ENCODE measurements at places on chromosomes 1 and 21.
A peak's percentile ranks its signal among the peaks of the same experiment; 100 is the strongest.

GRCh38 chr1:32817815-32818786 is 648 bp downstream of the S100PBP start:
- peak; percentile 70 for DNase-seq

- DNase-seq, result no peak
Measured at GRCh38 chr1:190416239-190416638, 61.4 kb downstream of the BRINP3 start.

- DNase-seq, result no peak
Measured at GRCh38 chr1:5757187-5757805, 234.9 kb downstream of the NPHP4 start.

- no peak for DNase-seq
Measured at GRCh38 chr1:100394285-100394684, 42.0 kb downstream of the CDC14A start.

DNA sequence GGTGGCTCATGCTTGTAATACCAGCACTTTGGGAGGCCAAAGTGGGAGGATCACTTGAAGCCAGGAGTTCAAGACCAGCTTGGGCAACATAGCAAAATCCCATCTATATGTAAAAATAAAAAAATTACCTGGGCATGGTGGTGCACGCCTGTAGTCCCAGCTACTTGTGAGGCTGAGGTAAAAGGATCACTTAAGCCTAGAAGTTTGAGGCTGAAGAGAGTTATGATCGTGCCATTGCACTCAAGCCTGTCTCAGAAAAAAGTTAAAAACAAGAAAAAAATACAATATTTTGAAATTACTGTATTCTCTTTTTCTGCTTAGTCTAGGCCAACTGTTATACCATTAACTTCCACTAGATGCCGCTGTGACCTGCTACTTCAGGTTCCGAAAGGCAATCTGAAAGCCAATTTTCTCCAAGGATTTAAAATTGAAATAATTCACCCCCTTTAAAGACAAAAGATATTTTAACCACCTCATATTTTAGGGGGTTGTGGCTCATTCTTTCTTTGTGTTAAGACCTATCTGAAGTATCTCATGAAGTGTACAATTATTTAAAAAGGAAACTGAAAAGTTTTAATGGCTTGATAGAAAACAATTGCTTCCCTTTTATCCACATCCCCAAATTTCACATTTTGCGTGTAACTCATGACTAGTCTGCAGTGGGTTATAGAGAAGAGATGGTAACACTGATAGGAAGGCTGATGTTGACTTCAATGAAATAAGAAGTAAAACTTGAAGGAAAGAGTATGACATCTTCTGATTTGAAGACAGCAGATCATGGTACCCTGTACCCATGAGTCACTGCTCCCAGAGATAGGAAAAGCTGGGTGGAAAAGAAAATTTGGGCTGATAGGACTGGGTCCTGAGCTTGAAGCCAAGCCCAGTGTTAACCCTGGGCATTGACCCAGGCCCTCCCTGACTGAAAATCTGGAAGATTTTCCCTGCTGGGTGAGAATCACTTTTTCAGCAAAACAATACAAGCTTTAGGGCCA is 24.4 kb upstream of the CLDN14 start:
- DNase-seq, result peak; percentile 39

DNA sequence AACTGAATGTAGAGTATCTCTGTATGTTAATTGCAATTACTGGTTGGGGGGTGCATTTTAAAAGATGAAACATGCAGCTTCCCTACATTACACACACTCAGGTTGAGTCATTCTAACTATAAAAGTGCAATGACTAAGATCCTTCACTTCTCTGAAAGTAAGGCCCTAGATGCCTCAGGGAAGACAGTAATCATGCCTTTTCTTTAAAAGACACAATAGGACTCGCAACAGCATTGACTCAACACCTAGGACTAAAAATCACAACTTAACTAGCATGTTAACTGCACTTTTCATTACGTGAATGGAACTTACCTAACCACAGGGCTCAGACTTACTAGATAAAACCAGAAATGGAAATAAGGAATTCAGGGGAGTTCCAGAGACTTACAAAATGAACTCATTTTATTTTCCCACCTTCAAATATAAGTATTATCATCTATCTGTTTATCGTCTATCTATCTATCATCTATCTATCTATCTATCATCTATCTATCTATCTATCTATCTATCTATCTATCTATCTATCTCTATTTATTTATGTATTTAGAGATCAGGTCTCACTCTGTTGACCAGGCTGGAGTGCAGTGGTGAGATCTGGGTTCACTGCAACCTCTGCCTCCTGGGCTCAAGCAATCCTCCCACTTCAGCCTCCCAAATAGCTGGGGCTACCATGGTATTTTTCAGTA is 47.8 kb downstream of the CHML start:
- DNase-seq, result no peak

- DNase-seq, result no peak
Measured at GRCh38 chr1:52264530-52265115, 101.4 kb downstream of the CC2D1B start.

- DNase-seq, result no peak
Measured at GRCh38 chr1:239841631-239842030, 250.1 kb upstream of the FMN2 start.

DNA sequence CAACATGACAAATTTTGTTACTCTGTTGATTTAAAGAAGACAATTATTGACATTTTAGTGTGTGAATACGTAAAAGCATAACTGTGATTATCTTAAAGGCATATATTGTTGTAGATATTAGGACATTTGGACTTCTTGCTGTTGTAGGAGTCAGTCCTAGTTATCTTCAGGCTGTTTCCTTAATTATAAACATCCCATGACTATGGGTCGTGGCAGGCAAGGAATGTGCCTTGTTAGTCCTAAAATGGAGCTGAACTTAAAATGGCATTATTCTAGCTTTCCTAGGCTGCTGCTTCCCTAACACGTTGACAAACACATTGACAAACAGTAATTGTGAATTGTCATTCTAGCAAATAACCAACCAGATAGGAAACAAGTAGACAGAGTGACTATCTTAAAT is 4.4 kb upstream of the MPZL1 start:
- DNase-seq, result no peak

DNA sequence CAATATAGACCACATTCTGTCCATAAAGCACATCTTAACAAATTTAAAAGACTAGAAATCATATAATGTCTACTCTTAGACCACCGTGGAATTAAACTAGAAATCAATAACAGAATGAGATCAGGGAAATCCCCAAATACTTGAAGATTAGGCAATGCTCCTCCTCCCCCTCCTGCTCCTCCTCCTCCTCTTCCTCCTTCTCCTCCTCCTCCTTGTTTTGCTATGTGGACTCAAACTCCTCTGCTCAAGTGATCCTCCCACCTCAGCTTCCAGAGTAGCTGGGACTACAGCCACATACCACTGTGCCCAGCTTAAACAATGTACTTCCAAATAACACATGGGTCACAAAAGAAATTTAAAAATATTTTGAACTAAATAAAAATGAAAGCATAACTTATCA is 134.2 kb downstream of the GRIK3 start:
- DNase-seq, result no peak

- DNase-seq, result peak; percentile 81
Measured at GRCh38 chr1:15090373-15090772, 63.2 kb upstream of the TMEM51 start.

DNA sequence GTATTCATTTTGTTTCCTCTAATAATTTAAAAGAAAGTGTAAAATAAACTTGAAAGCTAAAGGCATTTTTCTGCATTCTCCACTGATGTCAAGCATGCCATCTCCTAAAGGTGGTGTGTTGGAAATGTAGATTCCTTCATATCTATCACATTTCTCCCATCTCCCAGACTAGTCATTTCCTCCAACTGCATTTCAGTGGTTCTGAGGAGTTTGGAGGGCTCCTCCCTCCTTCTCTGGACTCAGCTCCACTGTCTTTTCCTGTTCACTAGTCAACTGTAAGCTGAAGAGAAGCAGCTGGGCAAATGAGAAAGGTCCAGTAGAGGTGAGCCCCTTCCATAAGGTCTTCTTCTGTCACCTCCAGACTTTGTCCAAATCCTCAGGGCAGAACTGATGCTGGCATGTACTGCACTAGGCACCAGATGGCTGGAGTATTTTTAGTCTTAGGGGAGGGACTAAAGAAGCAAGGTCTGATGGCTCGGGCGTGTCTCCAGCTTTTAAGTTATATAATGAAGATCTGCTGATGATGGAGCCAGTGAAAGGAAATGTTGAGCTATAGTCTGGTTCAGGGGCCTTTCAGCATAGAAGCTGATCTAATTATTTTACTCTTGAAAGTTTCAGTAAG is 186.1 kb downstream of the NTNG1 start:
- DNase-seq, result no peak

- DNase-seq, result no peak
Measured at GRCh38 chr1:3369446-3370076, 84.9 kb upstream of the ARHGEF16 start.

- peak; percentile 2 for DNase-seq
Measured at GRCh38 chr1:8154621-8155052, 128.5 kb upstream of the ERRFI1 start.

DNA sequence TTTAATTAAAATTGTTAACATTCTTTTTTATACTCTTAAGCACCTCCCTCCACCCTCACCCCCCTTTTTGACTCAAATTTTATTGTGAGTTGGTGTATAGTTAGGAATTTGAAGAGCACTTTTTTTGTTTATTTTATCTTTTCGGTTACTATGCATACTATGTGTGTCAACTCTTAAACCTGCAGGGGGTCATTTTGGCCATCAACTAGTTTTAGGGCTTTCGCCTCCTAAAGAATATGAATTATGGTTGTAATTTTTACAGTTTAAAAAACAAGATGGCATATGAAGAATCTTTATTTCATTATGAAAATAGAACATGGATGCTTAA is 9.7 kb downstream of the BACH1 start:
- DNase-seq, result no peak

GRCh38 chr21:38869946-38870345 is 64.2 kb downstream of the ETS2 start:
- no peak for DNase-seq

DNA sequence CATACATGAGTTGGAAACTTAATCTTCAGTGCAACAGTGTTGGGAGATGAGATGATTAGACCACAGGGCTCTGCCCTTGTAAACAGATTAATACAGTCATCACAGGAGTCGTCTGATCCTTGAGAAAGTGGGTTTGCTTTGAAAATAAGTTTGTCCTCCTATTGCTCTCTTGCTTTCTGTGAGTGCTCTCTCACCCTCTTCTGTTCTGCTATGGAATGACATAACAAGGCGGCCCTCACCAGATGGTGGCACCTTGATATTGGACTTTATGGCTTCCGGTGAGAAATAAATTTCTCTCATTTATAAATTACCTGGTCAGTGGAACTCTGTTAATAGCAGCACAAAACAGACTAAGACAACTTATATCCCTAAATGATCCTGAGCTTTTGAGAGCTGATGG is 353.6 kb downstream of the BRINP3 start:
- DNase-seq, result no peak

DNA sequence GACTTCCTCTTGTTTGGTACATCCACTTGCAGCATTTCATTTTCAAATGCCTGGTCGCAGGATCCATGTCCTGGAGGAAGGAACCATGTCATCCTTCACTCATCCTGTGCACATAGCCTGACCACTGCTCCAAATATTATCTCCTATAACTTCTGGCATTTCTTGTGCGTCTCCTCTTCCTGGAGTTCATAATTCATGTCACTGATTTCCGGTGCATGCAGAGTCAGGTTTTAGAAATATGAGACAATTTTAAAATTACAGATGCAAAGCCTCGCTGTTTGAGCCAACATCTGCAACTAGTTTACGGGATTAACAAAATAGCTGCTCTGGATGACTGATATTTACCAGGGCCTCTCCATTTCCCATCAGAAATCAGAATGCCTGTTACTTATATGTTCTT is 268.1 kb downstream of the DNM3 start:
- DNase-seq, result no peak

DNA sequence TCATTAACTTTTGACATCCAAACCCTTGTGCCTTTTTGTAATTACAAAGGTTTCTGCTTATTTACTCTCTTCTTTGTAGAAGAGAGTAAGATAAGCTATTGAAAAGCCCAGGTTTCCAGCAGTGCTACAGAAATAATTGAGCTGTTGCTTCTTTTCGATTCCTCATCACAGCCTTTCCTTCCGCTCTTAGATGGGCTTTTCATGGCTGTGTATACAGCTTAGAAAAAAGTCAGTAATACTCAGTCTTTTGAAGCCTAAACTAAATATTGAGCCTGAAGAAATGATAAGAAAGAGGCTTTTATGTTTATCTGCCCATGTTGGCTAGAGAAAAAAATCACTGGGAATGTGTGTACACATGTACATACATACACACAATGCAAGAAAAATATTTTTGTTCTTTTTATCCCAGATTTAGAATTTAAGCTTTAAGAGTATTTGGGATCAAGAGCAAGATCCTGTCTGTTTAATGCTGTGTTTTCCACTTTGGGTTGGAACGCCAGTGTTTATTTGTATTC is 172.4 kb downstream of the VPS13D start:
- no peak for DNase-seq

GRCh38 chr1:24745711-24746413 is 615 bp downstream of the CLIC4 start:
- no peak for DNase-seq

DNA sequence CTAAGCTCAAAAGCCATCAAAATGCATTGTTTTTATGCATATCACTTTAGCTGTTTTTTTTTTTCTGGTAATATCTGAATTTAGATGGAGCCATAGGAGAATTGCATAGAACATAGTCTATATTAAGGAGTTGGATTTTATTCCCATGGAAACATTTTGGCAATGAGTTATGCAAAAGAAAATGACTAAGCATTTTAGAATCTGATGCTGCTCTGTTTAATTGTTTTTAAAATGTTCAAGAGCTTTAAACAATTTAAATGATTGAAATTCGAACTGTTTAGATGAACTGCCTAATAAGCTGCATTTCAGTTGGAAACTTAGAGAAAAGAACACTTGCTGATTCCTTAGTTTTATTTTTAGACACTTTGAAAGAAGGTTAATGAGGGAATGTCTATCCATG is 1531.5 kb upstream of the B3GALT2 start:
- no peak for DNase-seq

GRCh38 chr1:2833454-2834145 is 32.1 kb upstream of the TTC34 start:
- DNase-seq, result no peak

GRCh38 chr1:154741741-154742495 is 128.2 kb downstream of the KCNN3 start:
- no peak for DNase-seq

DNA sequence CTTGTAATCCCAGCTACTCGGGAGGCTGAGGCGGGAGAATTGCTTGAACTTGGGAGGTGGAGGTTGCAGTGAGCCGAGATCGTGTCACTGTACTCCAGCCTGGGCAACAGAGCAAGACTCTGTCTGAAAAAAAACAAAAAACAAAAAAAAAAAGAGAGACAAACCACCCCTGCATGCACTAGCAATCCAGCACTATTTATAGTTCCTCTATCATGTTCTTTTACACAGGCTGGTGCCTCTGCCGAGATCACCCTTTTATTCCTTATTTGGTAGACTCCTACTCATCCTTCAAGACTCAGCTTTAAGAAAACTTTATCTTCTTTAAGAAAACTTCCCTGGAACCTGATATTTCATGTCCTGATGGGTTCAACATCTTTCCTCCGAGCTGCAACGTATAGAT is 10.8 kb downstream of the FMO5 start:
- DNase-seq, result no peak

- DNase-seq, result no peak
Measured at GRCh38 chr1:169601096-169601881, 15.0 kb upstream of the F5 start.
